Coronary artery (tissue), 2 donors: ENCODE measurements at places on chromosomes 6 and 20.
A peak's percentile ranks its signal among the peaks of the same experiment; 100 is the strongest.

DNA sequence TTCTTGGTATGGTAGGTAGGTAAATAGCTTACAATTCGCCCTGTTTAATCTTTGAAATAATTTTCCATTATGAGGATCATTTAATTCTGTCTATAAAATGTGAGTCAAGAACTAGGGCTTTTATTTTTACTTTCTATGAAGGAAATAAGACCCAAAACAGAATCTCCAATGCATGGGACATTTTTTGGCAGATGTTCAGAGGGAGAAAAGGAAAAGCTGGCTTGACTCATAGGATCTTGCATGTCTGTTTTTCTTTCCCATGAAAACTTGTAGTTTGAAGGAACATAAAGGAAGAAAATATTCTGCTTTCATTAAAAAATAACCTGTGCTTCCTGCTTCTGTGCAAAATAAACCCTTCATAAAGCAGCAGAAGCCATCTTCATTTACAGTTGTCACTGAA is 143.1 kb upstream of the INSM1 start:
- no peak for DNase-seq

- DNase-seq: no peak
These were observed 195.5 kb downstream of the SIM1 start for GRCh38 chr6:100269189-100269588.

DNA sequence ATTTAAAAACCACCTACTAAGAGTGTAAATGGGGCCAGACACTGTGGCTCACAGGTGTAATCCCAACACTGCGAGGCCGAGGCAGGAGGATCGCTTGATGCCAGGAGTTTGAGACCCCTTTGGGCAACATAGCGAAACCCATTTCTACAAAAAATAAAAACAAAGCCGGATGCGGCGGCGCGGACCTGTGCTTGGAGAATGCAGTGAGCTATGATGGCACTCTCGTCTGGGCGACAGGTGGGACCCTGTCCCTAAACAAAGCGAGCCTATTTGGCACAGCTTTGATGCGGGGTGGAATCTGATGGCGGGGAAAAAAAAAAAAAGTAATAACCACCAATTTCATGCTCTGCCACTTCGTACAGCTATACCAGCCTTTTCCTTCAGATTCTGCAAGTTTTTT is 1.1 kb downstream of the TCP1 start:
- no peak for DNase-seq

GRCh38 chr6:25925876-25926275 is 4.6 kb downstream of the SLC17A2 start:
- no peak for DNase-seq

DNA sequence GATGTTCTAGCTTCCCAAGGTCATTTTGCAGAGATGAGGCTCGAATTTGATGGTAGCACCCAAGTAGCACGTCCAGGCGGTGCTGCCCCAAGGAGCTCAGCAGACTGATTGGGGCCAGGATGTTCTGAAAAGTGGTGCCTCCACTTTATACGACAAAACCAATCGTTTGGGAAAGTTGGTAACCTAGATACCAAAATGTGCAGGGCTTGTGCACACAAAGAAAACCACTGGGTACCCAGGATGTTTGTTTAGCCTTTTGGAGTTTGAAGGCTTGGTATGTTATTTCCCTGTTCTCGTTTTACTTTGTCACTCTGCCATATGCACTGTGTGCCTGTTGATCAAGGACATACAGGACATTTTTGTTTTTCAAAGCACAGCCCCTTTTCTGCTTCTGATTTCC is 40.7 kb upstream of the PBOV1 start:
- DNase-seq: no peak

DNA sequence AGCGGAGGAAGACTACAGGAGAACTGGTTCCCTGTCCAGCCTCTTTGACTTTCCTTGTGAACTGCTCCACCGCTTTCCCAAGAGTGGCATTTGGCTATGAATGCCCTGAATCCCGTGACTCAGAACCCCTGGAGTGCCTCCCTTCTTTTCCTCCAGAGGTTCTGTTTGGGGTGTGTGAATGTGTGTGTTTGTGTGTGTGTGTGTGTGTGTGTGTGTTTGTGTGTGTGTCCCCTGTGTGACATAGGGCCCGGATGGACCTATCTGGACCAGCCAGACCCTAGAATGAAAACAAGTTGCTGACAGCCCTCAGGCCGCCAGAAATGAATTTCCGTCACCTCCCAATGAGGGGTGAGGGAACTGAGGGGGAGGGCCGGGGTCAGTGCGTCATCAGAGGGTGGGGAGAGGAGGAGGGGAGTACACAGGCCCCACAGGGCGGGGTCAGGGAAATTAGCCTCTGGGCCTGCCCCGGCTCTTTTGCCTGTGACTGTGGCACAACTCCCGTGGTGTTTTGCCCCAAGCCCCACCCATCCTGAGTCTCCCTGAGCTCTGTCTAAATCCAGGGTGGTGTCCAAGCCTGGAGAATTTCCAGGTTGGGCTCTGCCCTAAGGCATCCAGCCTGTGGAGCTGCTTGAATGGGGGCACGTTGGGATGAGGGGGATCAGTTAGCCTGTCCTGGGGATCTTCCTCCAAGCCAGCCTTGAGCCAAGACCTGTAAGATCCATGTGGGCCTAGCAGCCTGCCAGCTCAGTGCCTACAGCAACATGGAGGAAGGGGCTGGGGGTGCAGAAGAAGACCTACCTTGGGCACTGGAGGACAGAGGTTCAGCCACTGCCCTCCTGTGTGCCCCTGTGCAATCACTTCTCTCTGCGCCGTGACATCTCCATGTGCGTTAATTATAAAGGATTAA is 15.2 kb upstream of the MRPS18A start:
- DNase-seq: peak; percentile 96

DNA sequence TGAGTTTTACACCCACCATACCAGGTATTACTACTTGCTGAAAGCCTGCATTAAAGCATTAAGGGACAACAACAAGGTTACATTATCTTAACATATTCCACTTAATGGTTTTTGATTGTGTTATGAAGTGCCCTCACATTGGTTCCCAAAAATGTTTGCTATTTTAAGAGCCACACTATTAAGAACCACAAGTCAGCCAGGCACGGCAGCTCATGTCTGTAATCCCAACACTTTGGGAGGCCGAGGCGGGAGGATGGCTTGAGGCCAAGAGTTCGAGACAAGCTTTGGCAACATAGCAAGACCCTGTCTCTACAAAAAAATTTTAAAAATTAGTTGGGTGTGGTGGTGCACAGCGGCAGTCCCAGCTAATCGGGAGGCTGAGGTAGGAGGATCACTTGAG is 28.2 kb downstream of the ATXN1 start:
- no peak for DNase-seq

- DNase-seq: no peak
These were observed 11.0 kb downstream of the SMPDL3A start for GRCh38 chr6:122799916-122800686.

DNA sequence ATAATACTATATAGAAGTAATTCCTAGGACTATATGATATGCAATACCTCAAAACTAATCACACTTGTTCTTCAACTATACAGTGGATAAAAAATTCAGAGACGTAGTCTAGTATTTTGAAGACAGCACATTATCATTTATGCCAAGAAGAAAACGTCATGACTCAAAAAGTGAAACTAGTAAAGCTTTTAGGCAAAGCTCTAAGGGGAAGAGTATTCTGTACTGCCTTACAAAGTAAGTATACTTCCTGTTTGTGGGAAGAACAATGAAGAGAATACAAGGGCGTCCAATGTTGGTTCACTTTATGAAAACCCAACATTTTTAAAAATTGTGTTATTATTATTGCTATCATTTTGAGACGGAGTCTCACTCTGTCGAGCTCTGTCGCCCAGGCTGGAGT is 27.9 kb downstream of the LOC128125822 start:
- no peak for DNase-seq

- no peak for DNase-seq
These were observed 61.6 kb downstream of the TTI1 start for GRCh38 chr20:37971561-37972127.

GRCh38 chr20:3313683-3314065 is 74.7 kb upstream of the SLC4A11 start:
- DNase-seq: no peak

DNA sequence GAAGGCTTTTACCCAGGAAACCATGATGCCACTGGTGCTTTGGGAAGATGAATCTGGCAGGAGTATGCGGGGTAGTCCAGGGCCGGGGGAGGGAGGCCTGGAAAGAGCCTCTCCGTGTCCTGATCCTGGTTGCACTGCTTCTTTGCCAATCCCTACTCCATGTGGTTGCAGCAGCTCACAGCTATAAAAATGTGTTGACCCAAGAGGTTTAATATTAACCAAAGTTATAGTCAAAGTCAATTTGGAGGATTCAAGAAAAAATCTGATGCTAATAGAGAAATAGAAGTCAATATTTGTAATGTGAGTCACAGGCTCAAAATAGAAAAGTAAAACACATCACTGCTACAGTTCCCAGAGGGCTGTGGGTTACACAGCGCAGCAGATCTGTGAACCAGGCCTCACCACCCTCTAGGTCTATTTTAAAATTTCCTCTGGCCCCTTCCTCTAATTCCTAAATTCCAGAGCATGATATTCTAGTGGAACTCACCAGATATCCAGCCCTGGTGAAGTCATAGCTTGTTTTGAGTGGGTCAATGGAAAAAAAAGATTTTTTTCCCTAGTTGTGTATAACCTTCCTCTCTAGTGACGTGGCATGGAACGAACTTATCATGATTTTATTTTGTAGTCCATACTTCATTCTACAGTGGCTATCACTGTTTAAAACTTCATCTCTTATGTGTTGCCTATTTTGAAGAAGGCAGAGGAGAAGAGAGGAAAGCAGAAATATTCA is 63.2 kb upstream of the BMP2 start:
- DNase-seq: no peak

- DNase-seq: no peak
These were observed 7.1 kb upstream of the ZNF318 start for GRCh38 chr6:43376551-43376981.

DNA sequence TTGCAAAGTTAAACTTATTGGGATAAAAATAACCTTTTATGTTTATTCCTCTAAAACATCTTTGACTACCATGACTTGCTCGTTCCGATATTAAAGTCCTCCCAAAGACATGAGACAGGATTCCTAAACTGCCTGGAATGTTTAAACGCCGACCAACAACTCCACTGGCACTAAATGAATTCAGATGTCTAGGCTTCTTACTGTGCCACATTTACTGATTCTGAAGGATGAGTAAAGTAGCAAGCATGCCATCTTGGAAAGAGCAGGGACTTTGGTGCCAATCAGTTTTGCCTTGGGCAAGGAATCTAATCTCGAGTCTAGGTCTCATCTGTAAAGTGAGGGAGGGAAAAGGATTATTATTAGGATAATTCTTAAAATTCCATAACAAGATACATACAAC is 25.3 kb downstream of the MBOAT1 start:
- no peak for DNase-seq

DNA sequence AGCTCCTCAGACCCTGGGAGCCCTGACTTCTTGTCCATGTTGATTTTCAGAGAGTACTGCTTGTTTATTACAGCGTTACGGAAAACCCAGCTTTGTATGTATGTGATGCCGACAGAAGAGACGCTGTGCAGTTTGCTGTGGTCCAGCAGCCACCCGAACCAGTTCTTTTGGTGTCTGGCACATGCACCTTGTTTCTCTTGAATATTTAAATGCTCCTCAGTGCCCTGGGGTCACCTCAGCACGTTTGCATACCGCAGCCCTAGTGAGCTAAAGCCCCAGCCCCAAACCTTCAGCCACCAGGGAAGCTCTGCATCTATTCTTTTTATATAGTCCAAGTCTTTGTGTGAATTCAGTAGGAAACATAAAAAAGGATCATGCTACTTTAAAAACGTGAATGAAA is 39.9 kb downstream of the AFDN start:
- no peak for DNase-seq

- no peak for DNase-seq
These were observed 4.3 kb upstream of the PSORS1C2 start for GRCh38 chr6:31143148-31143547.

- no peak for DNase-seq
These were observed 92.6 kb downstream of the RNGTT start for GRCh38 chr6:88870717-88871330.

DNA sequence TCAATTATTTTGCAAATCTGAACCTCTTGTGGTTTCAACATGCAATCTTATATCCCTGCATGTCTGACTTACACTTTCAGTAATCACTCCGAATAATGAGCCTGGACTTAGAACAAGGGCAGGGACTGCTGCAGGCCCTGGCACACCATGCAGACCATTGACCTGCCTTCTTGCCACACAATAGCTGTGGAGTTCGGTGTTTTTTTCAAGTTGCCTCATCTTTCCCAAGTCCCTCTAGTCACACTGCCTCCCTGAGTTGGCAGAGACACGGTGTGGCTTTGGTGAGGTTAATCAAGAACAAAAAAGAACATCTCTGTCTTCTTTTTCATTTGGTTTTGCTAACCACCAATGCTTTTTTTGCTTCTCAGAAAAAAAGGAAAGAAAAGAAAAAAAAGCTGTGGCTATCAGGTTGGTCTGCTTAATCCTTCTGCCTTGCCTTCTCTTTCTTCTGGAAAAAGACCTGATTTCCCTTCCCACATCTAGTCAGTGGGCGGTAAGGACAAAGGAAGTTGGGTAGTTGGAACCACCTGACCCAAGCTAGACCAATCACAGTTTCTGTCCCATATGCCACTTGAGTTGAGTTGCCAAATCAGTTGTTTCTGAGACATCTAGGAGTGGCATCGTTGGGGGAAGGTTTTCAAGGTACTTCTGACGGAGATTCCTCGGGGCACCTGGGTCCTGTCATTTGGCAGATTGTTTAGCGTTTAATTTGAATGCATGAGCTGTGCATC is 55.9 kb upstream of the TASP1 start:
- DNase-seq: no peak

DNA sequence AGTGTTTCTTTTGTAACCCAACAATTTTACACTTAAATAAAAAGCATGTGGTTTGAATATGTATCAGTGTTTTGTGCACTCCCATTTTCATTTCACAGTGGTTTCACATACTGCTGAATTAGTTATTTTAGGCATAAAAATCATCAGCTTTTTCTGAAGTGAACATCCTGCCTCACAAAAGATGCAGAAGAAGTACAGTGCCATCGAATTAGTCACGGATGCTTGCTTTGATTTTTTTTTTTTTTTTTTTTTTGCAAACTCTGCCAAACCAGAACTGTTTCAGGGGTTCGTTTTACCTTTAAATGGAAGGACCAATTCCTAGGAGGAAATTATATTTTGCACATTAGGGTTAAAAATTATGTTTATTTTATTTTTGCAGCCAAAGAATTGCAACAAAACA is 158.6 kb downstream of the RPS12 start:
- DNase-seq: no peak

- no peak for DNase-seq
These were observed 295.0 kb upstream of the PRDM1 start for GRCh38 chr6:105791179-105791578.

GRCh38 chr20:8829256-8829655 is 239.6 kb upstream of the PLCB4 start:
- DNase-seq: no peak

DNA sequence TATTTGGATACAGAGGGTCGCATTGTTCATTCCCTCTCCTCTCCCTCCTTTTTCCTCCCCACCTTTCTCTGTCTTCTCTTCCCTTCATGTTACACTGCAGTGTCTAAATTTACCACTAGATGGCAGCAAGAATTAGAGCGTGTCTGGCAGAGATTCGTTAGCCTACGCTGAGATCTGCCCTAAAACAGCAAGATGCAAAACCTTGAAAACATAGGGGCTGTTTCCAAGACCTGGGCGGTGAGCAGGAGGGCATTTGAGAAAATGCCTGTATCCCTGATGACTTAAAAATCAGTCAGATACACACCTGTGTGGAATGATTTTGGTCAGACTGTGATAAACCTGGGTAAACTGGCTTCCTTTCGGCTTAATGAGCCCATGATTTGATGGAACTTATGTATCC is 101.5 kb upstream of the ISM1 start:
- no peak for DNase-seq
